ENCODE measurements at places on chromosomes 5 and 9. TPM values are rescaled to one million over a fixed set of nuclear protein-coding genes. Genes with fewer than 3 reads are reported as not detected.

KIAA1958 gene
- 36.6 TPM for total RNA-seq

NUDCD2 gene
- 18.2 TPM for total RNA-seq

PAIP2 gene
- total RNA-seq = 168 TPM

TAF11L5 gene
- total RNA-seq = not detected

STXBP1 gene
- total RNA-seq = 237 TPM

CTNNA1 gene
- total RNA-seq = 346 TPM

COX7C gene
- total RNA-seq = 266 TPM

MYORG gene
- total RNA-seq = 3.0 TPM

NEURL1B gene
- 21.6 TPM for total RNA-seq

FBP2 gene
- 1.0 TPM for total RNA-seq

ADAMTS2 gene
- total RNA-seq = 68.9 TPM

TEK gene
- 20.5 TPM for total RNA-seq

WNT8A gene
- not detected for total RNA-seq

PRRC1 gene
- 72.5 TPM for total RNA-seq

FOXD4L3 gene
- not detected for total RNA-seq

PCDHB6 gene
- 2.0 TPM for total RNA-seq

ANKRD34B gene
- not detected for total RNA-seq

LRSAM1 gene
- 24.4 TPM for total RNA-seq

INSL4 gene
- not detected for total RNA-seq

CACNA1B gene
- total RNA-seq = 8.6 TPM

PCDHB5 gene
- total RNA-seq = 8.4 TPM

NAIP gene
- total RNA-seq = 32.2 TPM

CSF1R gene
- 22.4 TPM for total RNA-seq

PCDHGA10 gene
- 15.6 TPM for total RNA-seq

ZDHHC11 gene
- 10.3 TPM for total RNA-seq

GAPT gene
- total RNA-seq = 0.77 TPM

IL13 gene
- total RNA-seq = not detected

SPINK4 gene
- total RNA-seq = not detected

ADAMTS16 gene
- 4.9 TPM for total RNA-seq

TERT gene
- total RNA-seq = 1.8 TPM

HMMR gene
- 8.6 TPM for total RNA-seq

WDR5 gene
- 25.3 TPM for total RNA-seq

CA9 gene
- 0.88 TPM for total RNA-seq

KCNIP1 gene
- total RNA-seq = 10.1 TPM

AGXT2 gene
- total RNA-seq = not detected

DBH gene
- total RNA-seq = 0.11 TPM

FBXO10 gene
- 32.5 TPM for total RNA-seq

Data from camera-type eye (tissue), 1 donor.